Ecto neural progenitor cell (in vitro differentiated cells): ENCODE measurements at places on chromosomes 4 and X.

DNA sequence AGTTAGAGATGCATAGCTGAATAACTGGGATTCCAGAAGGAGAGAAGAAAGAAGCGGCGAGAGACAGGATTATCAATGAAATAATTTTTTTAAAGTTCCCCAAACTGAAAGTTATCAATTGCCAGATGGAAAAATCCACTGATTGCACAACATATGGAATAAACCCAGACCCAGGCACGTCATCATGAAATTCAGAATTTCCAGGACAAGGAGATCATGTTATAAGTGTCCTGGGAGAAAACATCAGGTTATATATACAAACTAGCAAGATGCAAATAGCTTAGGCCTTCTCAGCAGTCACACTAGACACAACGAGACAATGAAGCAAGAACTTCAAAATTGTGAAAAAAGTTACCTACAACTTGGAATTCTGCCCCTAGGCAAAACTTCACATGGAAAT is 200.0 kb downstream of the PALLD start:
- DNase-seq: no peak

DNA sequence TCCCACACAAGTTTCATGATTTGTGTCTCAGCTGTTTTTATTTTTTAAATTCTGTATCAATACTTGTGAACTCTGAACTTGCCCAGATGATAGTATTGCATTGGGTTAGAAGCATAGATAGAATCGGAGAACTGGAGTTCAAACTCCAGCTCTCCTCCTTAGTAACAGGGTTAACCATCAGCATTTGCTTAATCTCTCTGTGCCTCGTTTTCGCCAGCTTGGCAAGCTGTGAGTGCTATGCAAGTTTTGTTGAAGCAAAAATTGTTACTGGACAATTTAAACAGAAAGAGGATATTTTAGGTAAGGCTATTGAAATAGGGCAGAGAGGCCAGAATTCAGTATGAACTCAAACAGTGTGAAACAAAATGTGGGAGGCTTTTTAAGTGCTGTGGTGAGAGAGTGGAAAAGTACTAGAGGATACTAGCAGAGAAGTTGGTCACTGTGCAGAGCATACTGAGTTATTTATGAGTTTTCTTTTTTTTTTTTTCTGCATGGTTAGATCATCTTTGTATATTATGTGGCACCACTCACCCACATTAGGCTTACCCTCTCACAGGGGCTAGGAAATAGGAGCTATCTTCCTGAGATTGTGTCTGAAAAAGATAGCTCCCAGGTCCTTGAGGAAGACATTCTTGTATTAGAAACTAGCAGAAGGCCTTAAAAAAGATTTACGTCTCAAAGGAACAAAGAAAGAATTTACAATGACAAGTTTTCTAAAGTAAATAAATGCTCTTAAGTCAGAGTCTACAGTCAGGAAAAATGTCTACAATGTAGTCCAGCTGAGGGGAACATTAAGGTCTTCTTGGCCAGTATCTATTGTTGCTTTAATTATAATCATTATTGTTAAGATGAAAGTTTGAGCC is 1126.6 kb downstream of the FAT4 start:
- DNase-seq: no peak

DNA sequence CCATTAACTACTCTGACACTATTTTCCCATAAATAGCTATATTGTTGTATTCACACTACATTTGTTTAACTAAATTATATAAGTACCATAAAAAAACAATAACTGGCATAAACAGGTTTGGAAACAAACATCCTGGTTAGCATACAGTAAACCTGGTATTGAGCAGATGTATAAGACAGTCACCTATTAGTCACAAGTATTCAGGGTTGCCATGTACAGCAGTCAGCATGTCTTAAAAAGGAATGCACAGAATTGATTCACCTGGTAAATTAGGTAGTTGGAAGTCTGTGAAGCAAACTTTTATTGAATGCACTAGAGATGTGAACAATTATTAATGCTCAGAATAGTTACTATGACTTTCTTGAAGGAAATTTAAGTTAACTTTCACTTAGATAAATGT is 137.9 kb downstream of the FAM13A start:
- no peak for DNase-seq

DNA sequence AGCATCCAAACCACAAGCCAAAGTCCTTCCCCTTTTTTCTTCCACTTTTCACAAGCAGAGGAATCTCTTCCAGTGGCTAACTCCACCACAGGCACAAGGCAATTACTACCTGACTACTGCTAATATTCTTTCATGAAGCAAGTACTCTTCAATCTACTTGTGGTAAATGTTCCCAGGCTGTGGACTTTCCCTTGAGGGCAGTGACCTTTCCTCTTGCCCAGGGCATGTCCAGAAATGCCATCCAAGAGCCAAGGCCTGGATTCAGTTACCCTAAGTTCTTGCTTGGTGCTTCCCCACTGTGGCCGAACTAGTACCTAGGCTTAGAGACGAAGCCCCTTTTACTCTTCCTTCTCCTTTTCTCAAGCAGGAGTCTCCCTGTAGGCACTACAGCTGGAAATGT is 400.7 kb downstream of the DCAF12L2 start:
- no peak for DNase-seq

DNA sequence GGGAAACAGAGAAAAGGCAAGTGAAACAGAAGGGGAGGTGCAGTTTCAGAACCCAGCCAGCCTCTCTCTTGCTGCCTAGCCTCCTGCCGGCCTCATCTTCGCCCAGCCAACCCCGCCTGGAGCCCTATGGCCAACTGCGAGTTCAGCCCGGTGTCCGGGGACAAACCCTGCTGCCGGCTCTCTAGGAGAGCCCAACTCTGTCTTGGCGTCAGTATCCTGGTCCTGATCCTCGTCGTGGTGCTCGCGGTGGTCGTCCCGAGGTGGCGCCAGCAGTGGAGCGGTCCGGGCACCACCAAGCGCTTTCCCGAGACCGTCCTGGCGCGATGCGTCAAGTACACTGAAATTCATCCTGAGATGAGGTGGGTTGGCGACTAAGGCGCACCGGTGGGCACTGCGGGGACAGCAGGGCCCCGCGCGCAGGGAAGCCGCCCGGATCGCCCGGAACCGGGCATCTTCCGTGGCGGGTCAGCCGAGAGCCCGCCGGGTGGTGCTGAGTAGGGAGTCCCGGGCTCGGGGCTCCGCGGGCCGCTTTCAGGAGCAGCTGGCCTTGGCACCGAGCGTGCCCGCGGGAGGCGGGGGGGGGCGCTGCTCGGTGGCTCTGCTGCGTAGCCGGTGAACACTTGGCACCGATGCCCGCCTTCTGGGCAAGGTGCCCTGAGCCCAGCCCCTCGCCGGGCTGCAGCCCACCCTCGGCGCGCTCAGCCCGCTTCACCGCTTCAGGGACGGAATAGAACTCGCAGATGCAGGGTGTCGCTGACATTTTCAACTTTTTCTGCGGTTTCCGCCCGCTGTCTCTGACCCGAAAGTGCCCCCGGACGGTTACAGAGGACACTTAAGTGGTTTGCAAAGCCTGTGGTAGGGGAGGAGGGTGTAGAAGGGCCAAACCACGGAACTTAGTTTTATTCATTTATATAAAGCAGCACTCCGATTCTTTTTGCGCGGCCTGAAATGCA is at the start of gene CD38:
CD38 (plus strand) TSS at position 40 of the 953 bp plus-strand sequence; CDS start at position 127, 87 bp downstream.
- DNase-seq: peak; percentile 61

DNA sequence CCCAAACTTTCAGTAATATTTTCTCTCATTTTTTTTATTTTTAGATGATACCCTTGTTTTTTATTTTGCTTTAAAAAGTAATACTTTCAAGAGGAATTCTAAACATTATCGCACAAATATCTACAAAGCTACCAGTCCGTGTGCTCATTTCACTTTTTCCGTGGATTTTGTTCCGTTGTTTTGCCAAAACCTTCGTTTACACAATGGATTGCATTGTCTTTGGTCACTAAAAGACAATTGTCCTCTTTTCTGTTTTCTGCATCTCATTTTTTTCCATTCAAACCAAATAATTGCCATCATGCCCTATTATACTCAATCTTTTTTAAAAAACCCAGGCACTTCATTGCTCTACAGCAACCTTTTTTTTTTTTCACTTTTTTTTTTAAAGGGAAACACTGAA is 214.9 kb downstream of the CXXC4 start:
- no peak for DNase-seq

- DNase-seq: peak; percentile 47
Measured at GRCh38 chrX:112536544-112536943, 143.2 kb downstream of the LHFPL1 start.

GRCh38 chrX:44675362-44676024 is 132.8 kb upstream of the FUNDC1 start:
- no peak for DNase-seq

- DNase-seq: no peak
Measured at GRCh38 chrX:150813922-150814321, 84.5 kb downstream of the CD99L2 start.

GRCh38 chr4:87377816-87378215 is 13.2 kb downstream of the HSD17B11 start:
- DNase-seq: no peak

GRCh38 chrX:30156009-30156408 is 59.4 kb upstream of the MAGEB2 start:
- no peak for DNase-seq
